ENCODE measurements at places on chromosomes 5 and 9.

GRCh38 chr5:135604056-135604455, 25.3 kb upstream of the CXCL14 start:
- no peak for DNase-seq

- no peak for DNase-seq
Observed at GRCh38 chr5:176789873-176790615, 20.3 kb upstream of the UNC5A start.

GRCh38 chr5:31029925-31030324, 163.6 kb upstream of the CDH6 start:
- no peak for DNase-seq

- DNase-seq, result no peak
Observed at GRCh38 chr5:140565024-140565779, 574 bp downstream of the SLC35A4 start.

DNA sequence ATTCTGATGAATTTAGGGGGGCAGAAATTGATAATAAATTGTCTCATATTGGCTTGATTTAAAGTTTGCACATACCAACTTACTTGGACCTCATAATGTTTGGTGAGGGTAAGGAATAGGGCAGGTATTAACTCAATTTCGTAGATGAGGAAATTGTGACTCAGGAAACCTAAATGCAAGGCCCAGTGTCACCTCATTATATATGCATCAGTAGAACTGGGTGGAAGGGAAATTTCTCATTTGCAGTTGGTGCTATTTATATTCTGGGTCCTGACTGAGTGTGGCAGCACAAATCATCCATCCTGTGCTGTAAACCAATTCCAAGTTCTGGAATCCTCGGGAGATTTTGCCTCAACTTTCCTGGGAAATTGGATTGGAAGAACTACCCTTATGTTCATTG, 103.0 kb downstream of the SPATA31D1 start:
- no peak for DNase-seq

DNA sequence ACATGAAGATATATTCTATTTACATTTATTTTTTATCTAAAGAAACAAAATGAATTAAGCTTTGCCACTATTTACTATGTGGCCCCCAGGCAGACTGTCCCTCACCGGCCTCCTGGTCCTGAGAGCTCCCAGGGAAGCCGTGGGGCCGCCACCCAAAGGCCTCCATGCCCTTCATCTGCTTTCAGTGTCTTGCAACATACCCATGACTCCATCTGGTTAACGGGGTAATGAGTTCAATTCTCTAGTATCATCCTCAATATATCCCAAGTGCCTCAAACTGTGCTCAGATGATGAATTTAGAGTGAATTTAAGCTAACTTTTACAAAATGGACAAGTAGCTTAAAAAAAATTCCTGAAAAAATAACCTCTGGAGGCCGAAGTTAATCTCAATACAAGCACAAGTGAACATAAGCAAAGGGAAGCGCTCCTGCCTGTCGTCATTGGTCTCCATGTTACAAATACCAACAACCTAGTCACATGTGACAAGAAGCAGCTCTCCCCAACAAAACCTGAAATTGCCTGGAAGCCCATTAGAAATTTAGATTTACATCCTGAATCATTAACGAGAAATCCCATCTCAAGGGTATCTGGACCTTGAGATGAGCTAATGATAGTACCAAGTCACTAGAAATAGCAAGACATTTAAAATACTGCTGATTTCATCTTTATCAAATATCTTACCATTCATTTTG, 26.1 kb downstream of the DAP start:
- DNase-seq, result no peak

DNA sequence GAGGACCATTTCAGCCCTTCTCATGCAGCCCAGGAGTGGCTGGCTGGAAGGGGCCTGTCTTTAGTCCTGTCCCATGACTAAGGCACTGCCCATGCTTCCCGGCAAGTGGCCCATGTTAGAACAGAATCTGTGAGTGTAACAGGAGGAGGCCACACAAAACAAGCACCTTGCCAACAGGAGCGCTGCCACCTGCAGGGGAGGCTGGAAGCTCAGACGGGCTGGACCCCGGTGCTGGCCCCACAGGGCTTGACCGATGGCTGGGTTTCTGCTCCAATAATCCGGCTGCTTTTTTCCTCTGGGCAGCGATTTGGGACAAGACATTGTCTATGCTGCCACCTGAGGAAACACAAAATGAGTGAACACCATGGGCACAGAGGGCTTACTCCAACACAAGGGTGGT, 28.4 kb downstream of the ANKS6 start:
- no peak for DNase-seq

DNA sequence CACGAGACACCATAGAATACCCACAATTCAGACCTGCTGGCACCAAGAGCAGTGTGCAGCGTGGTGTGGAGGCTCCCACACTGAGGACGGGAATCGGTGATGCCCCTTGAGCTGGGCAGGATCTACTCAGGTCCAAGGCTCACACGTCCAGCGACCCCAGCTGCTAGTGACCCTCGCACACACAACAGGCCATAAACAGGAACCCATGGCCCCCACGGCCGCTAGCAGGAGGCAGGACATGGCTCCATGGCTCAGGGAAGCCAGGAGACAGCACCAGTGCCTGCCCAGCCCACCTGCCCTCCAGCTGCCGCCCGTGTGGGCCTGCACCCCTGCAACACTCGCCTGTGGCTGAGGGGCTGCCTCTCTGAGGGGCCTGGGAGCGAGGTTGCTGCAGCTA, 43.4 kb upstream of the SLC9A3 start:
- DNase-seq, result no peak

GRCh38 chr5:172640822-172641358, at the start of gene NEURL1B:
NEURL1B (plus strand) TSS chr5:172641263; CDS start chr5:172641407, 144 bp downstream.
- DNase-seq, result peak; percentile 23

DNA sequence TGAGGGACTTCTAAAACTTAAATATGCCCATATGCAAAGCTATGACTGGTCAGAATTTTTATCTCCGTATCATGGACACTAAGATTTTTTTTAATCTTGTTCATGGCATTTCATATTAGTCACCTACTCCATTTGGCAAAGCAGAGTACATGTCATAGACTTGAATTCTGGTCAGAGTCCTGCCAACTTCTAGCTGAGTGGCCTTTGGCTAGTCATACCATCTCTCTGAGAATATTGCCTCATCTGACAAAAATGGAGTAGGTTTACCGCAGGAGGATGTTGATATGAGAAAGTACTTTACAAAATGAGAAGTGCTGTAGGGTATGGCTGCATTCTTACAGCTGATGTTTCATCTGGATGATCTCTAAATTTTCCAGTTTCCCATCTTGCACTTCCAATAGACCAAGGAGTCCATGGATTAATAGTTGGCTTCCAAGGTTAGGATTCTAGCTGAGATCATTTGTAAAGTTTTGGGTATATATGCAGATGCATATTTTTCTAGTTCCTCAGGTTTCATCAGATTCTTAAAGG, 150.8 kb upstream of the NR3C1 start:
- DNase-seq, result no peak

GRCh38 chr5:151052836-151053235, 28.0 kb downstream of the TNIP1 start:
- no peak for DNase-seq

GRCh38 chr9:82894961-82895821, 167.8 kb downstream of the RASEF start:
- no peak for DNase-seq

- no peak for DNase-seq
Observed at GRCh38 chr5:89353837-89354551, 471.0 kb upstream of the MEF2C start.

DNA sequence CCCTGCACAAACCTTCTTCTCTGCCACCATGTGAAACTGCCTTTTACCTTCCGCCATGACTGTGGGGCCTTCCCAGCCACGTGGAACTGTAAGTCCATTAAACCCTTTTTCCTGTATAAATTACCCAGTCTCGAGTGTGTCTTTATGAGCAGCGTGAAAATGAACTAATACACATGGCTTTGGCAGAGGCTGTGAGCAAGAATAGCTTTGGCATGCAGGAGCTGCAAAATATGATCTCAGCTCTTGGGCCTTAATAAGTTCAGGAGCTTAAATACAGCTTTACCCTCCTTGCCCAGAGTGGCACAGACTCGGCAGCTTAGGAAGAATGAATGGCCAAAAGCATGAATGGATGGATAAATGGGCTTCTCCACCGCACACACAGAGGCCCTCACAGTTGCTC, 15.7 kb upstream of the SLC36A1 start:
- no peak for DNase-seq

DNA sequence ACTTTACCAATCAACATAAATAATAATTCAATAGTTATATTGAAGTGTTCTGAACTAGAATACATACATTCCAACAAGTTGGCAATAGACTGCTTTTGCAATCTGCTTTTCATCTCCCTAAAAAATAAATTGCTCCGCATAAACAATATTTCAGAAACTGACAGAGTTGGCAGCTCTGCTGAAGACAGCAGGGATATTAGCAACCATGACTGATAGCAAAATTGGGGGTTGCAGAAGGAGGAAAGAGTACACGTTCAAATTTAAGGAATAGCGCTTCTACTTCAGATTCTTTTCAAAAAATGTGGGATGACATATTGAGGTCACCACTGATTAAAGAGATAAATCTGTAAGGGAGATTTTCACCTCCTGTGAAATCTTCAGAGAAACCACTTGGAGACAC, 521.2 kb downstream of the DTWD2 start:
- no peak for DNase-seq

DNA sequence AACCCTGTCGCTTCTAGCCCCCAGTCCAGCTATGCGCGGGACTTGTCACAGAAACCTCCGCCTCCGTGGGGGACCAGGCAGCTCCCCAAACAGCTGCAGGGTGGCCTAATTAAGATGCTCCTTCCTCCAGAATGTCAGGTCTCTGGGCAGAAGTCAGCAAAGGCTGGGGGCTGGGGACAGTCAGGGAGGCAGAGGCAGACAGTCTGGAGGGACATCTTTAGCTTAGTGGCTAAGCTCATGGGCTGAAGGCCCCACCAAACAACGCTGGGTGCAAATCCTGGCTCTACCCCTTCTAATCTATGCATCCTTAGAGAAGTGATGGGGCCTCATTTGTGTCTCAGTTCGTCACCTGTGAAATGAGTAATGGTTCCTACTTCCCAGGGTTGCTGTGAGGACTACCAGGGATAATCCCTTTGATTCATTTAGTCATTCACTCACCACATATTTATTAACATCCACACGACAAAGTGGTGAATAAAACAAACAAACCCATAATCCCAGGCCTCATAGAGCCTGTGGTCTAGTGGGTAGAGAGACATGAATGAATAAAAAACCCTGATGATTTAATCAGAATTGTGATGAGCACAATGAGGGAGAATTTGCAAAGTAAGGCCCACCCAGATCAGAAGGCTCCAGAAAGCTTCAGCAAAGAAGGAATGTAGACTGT, 20.2 kb upstream of the MED27 start:
- no peak for DNase-seq

- no peak for DNase-seq
Observed at GRCh38 chr5:82806513-82806912, 270.7 kb downstream of the TMEM167A start.

- no peak for DNase-seq
Observed at GRCh38 chr5:54882101-54882500, 103.3 kb downstream of the ESM1 start.

DNA sequence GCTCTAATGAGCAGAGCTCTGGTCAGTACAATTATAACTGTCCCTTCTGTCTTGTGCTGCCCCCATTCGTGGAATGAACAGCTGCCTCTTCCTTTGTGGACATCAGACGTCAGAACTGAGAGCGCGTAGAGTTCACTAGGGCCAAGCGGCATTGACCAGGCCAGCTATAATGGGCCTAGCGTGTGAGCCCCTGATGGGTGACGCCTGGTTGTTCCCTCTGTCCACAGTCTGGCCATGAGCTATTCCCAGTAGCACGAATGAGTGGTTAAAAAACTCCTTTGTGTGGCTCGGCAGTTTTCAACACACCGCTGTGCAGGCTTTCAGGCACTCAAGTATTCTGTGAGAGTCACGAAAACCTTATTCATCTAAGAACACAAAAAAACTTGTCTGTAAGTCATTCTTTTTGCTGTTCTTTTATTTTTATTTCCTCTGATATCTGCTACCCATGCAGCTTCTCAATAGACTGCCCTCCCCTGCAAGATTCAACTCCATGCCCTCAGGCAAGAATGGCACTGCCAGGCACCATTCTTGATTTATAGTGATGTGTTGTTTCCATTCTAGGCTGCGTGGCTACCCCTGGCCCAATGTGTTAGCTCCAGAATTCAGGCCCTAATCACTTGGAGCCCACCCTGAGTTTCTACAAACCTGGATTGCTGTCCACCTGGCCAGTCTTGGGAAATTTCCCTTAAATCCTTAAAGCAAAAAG, 52.5 kb downstream of the ANKDD1B start:
- no peak for DNase-seq

DNA sequence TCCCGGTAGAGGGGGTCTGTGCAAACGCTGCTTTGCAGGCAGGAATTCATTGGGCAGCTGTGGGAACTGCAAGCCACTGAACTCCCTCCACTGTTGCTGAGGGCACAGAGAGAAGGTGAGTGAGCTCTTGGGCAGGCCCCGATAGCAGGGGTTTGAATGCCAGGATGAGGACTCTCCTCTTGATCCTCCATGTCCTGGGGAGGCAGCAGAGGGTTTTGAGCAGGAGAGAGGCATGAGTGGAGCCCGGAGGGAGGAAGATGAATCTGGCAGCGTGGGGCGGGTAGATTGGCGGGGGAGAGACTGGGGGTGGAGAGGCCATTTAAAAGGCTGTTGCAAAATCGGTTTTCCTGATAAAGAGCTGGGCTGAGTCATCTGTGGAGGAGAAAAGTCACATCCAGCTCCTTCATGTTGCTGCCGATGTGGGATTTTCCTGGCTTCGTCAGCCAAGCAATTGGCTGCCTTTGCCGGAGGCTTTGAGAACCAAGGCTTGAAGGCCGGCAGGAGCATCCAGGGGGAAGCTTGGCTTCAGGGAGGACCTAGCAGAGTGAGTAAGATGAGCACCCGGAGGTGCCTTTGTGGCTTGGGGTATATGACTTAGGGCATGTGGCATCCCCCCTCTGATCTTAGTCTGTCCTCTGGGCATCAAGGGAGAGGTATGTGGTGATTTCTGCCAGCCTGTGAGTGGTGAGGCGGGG, at the start of gene SYNPO:
SYNPO (plus strand) TSS at position 350 of the 695 bp plus-strand sequence. CDS start 7,616 bp downstream, outside the sequence.
- DNase-seq, result no peak

GRCh38 chr5:56988490-56988889, 36.6 kb upstream of the MIER3 start:
- DNase-seq, result no peak

DNA sequence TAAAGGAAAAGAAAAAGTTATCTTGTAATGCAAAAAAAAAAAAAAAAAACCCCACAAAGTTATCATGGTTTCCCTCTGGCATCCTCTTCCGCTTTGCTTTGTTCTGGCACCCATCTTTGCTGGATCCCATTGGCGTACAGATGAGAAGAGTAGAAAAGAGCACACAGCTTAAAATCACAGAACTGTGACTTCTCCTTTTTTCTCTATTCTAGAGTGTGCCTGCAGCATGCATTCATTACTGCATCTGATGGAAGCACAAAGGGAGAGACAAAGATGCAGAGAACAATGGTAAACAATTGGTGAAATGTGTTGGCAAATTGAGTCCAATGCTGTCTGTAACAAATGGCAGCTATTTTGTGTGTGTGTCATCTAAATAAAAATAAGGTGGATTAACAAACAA, 440.8 kb upstream of the PIK3R1 start:
- DNase-seq, result no peak

GRCh38 chr5:115586525-115587146, 15.6 kb downstream of the TICAM2 start:
- peak; percentile 31 for DNase-seq

Measured in CD4-positive, alpha-beta T cell treated with Interleukin-1 beta for 1 hour (primary cell).